Vagina (tissue), 2 donors: ENCODE measurements at places on chromosomes 4 and X.

DNA sequence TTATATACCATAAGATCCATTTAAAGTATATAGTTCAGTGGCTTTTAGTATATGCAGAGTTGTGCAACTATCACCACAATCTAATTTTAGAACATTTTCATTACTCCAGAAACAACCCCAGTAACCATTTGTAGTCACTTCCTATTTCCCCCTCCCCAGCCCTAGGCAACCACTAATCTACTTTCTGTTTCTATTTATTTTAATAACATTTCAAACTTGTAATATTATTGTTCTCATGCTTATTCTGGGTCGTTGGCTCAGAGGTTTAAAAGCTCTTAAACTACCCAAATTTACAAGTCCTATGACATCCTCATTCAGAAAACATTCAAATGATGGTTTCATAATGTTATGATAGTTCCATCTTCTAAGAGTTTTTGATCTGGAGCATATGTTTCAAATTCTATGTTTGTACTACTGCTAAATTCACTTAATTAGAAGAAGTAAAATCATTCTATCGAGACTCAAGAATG is 18.4 kb downstream of the XIAP start:
- no peak for DNase-seq

- no peak for DNase-seq
Observed at GRCh38 chrX:133781174-133781573, 204.2 kb downstream of the GPC3 start.

DNA sequence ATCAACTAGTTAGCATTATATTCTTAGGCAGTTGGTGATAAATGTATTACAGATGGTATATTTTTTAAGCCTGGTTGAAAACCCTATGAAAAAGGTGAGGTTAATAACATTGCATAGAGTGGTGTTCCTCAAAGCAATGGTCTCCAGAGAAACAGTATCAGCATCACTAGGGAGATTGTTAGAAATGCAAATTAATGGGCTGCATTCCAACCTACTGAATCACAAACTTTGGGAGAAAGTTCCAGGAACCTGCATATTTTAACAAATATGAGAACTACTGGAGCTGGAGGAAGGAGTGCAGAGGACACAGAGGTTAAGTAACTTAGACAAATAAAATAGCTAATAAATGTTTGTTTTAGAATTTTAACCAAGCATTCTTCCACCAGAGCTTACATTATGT is 166.9 kb upstream of the PCDH10 start:
- no peak for DNase-seq

DNA sequence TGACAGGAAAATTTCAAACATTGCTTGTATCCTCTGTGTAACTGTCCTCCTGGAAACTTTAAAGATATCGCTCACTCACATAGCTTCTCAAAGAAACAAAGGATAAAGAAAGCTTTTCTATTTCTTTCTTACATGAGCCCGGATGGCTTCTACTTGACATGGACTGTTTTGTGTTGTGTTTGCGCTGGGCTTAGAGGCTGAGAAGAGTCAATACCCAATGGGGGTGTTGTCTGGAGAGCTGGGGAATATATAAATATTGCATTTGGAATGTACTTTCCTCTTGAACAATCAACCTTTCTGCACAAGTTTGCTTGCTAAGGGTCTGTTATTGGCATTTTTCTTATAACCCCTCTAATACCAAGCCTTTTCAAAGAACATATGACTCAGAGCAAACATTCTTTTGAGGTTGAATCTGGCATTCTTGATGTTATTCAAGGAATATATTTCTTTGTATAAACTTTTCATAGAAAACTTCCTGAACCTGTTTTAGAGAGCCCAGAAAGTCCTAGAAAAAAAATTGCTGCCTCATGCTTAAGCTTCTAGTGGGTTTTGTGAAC is 331.9 kb downstream of the PACRGL start:
- DNase-seq: no peak

- DNase-seq: no peak
Observed at GRCh38 chr4:122633211-122633610, 12.3 kb upstream of the IL21 start.

DNA sequence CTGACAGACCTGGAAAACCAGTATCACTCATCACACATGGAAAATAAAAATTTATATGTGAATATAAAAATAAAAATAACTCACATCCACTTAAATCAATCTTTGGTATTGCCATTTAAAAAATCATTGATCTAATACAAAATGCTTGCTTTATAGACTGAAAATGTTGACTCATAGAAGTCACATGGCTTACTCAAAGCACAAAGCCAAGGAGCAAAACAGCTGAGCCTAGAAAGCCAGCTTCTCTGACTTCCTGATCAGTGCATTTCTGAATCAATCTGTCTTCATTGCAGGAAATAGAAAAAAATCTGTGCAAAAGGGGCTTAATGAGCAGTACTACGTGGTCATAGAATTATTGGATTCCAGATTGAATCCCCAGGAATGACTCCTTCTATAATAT is 176.9 kb upstream of the HS3ST1 start:
- DNase-seq: no peak

DNA sequence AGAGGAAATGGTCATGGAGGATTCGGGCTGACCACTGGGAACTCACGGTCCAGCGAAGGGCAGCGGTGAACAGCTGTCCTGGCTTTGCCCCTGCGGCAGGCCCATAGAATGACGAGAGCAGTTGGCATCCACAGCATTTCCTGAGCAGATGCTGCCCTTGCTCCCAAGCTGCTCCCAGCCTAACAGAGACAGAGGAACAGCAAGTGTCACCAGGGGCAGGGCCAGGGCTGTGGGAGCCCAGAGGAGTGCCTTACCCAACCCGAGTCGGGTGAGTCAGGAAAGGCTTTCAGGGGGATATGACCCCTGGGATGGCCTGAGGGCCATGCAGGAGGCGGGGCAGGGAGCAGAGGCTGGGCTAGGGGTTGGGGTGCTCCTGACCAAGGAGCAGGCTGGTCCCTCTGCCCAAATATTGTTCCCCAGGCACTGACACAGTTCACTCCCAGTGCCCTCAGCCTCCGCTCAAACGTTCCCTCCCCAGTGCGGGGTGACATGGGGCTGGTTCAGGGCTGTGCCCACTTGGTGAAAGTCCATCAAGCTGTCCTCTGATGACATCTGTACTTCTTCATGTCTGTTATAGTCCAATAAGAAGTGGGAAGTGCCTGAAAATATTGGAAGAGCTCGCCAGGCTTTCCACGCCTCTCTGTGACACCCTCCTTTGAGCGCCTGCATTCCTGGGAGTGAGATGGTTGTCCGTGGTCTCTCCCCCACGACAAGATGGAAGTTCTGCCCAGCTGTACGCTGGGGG is 64.7 kb upstream of the GPR78 start:
- no peak for DNase-seq

DNA sequence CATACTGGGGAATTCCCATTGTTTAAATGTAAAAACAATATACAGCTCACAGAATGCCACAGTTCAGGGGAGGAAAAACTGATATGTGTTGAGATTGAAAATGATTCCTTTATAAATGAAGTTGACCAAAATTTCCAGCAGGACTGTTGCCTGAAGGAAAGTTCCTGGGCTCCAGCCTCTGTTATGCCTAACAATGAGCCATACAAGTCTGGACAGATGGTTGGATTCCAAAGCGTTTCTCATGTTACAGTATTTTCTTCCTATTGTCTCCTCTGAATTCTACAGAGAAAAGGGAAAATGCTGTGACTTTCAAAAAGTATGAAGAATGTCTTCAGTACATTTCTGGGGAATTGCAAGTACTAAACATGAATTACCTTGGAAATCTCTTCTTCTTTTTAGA is 73.3 kb downstream of the ALPK1 start:
- DNase-seq: no peak

DNA sequence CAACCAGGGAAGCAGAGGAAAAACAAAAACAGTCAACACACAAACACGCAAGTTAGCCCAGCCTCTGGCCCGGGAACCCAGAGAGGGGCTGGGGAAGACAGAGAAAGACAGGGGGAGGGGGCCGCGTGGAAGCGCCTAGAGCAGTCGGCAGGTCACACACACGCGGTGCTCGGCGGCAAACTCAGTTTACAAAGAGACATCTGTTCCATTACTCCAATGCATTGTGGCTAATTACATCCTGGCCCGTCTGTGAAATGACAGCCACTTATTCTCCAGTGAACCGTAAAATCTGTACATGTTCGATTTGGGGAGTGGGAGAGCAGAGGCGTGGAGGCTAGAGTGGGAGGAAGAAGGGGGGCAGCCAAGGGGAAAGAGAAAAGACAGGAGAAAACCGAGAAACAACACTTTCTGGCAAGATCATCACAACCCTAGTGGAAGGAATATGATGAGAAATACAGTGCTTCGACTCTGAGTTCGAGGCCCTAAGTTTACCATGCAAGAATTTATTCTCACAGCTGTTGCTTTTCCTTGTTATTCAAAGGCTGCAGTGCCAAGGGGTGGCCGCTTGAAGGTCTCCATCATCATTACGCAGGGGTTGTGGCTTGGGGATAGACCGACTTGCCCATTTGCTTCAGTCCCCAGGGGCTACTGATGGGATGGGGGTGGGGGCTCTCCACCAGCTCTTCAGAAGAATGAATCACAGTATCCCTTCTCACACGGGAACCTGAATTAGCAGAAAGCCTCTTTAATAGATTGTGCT is 167.7 kb downstream of the MGST2 start:
- DNase-seq: no peak

- no peak for DNase-seq
Observed at GRCh38 chr4:95466791-95467190, 82.0 kb downstream of the UNC5C start.

DNA sequence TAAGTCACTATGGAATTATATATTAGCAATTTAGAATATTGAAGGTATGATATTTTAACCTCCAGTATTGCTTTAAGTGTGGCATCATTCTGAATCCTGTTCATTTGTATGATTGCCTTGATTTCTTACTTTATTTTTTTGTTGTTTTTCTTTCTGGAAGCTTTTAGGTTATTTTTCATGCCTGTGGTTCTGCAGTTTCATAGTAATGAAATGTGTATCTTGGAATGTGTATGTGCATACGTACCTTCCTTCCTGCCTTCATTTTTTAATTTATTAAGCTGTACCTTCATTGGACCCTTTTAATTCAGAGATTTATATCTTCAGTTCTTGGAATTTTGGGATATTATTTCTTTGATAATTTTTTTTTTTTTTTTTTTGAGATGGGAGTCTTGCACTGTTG is 22.1 kb downstream of the CPEB2 start:
- DNase-seq: no peak

GRCh38 chr4:5162909-5163508 is 111.7 kb downstream of the STK32B start:
- peak; percentile 83 for DNase-seq

- DNase-seq: no peak
Observed at GRCh38 chr4:110033355-110034025, 120.8 kb downstream of the EGF start.

DNA sequence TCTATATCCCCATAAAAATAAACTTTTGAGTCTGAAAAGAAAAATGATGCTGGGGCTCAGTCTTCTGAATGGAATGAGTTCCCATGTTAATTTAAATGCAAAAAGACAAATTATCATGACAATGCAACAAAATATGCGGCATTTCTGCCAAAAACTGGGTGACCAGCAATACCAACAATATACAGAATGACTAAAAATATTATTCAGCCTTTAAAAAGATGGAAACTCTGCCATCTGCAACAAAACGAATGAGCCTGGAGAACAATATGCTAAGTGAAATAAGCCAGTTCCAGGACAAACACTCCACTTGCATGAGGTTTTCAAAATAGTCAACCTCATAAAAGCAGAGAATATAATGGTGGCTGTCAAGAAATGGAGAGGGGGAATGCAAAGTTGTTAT is 558.5 kb downstream of the IL15 start:
- DNase-seq: no peak
